ENCODE measurements at places on chromosomes 12 and 14.

- no peak overlapping the region for H3K27ac ChIP-seq
- H3K4me1 ChIP-seq: no peaks in the 10 kb centered on the region
- no peak overlapping the region for H3K4me3 ChIP-seq
- no peak for ATAC-seq
- H3K36me3 ChIP-seq: peaks cover 13% of the 10 kb centered on the region
- no peaks in the 10 kb centered on the region for H3K27me3 ChIP-seq
Measured at GRCh38 chr12:49524660-49525324, 14.0 kb upstream of the KCNH3 start.

- H3K4me1 ChIP-seq: peaks cover 16% of the 10 kb centered on the region
- peak overlapping the region; percentile 35 for H3K4me3 ChIP-seq
- peaks cover 5% of the 10 kb centered on the region for H3K36me3 ChIP-seq
- ATAC-seq: peak; percentile 97
- peaks cover 4% of the 10 kb centered on the region for H3K27me3 ChIP-seq
Measured at GRCh38 chr12:111359231-111359913, 9.5 kb downstream of the PHETA1 start.

GRCh38 chr12:51163795-51164194 is 9.1 kb downstream of the TFCP2 start:
- no peak overlapping the region for H3K27ac ChIP-seq
- no peaks in the 10 kb centered on the region for H3K27me3 ChIP-seq
- H3K36me3 ChIP-seq: peaks cover 29% of the 10 kb centered on the region
- ATAC-seq: no peak

DNA sequence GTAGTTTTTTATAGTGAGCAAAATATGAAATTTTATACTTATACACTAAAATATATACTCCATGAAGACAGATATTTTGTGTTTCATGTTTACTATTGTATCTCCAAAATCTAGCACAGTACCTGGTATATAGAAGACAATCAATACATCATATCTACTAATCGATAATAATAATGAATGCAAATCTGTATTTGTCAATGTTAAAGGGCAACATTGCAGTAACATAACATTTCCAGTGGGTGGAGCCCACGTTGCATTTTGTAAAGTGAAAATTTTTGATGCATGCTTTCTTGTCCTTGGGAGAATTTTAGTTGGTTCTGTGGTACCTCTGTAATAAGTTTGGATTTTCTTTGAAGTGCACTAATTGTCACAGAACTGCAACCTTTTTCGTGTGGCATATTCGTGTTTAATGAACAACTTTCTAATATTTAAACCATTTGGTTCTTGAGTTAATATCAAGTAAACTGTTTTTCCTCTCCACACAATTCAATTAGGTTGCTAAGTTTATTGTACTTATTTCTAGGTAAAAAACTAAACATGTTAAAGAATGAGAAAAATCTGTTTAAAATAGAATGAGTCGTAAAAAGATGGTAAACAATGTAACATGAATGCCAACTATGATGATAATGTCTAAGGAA is 47.4 kb downstream of the AVPR1A start:
- no peak overlapping the region for H3K4me3 ChIP-seq
- no peak for ATAC-seq
- no peaks in the 10 kb centered on the region for H3K4me1 ChIP-seq
- no peaks in the 10 kb centered on the region for H3K27me3 ChIP-seq
- no peak overlapping the region for H3K27ac ChIP-seq

DNA sequence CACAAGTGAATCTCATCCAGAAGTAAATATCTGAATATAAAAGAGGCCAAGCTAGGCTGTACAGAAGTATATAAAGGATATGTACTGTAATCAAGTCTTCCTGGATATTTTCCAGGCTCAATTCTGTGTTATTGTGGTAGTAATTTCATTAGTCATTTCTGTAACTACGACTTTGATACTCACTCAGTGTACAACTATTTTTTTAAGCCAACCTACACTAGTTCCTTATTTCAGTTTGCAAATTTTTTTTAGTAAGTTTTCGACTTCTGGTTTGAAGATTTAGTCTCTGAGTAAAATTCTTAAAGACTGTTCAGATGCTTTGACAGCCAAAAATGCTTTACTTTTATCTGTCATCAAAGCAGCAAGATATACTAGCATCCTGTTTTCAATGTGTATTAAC is 130.8 kb downstream of the CAPZA3 start:
- peaks cover 8% of the 10 kb centered on the region for H3K27me3 ChIP-seq
- ATAC-seq: peak; percentile 41
- no peaks in the 10 kb centered on the region for H3K36me3 ChIP-seq
- H3K4me3 ChIP-seq: no peak overlapping the region
- H3K4me1 ChIP-seq: no peaks in the 10 kb centered on the region

DNA sequence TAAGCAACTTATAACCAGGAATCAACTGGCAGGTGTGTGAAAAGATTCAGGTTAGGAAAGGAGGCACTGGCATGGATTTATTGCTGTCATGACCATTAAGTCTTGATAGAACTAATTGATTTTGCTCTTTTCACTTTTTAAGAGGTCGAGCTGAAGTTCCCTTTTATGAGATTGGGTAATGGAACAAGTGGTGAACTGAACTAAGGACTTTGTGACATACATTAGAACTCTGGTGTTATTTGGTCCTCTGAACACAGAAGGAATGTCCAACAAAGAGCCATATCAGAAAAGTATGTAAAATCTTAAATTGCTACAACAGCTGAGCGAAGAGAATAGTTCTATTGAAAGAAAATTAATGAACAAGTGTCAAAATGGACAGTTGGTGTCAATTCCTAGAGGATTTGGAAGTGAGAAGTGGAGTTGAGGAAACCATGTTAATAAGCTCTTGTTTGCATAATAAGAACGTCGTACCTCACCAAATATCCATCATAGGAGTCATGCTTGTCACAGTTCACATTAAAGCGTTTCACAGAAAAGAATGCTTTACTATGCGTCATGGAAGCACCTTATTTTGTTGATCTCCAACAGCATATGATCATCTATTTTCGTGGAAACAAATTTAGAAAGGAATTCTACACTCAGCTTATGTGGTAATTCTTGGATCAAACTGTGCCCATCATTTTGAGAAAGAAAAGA is 8.4 kb upstream of the MYF6 start:
- H3K27ac ChIP-seq: no peak overlapping the region
- no peak overlapping the region for H3K4me3 ChIP-seq
- H3K4me1 ChIP-seq: no peaks in the 10 kb centered on the region
- ATAC-seq: no peak
- no peaks in the 10 kb centered on the region for H3K36me3 ChIP-seq
- H3K27me3 ChIP-seq: no peaks in the 10 kb centered on the region

All from activated T-helper 17 cell treated with anti-CD3 and anti-CD28 coated beads, Interleukin-2, amount 50 U/mL, for 72 hours (primary cell).